Aorta (tissue), 5 donors: ENCODE measurements at places on chromosomes 5 and 9.

- DNase-seq = no peak
Measured at GRCh38 chr5:43137326-43137725, 16.6 kb downstream of the ZNF131 start.

GRCh38 chr9:98922721-98923435 is 20.8 kb upstream of the COL15A1 start:
- DNase-seq = no peak

GRCh38 chr5:20129501-20129900 is 141.5 kb upstream of the CDH18 start:
- DNase-seq = no peak

DNA sequence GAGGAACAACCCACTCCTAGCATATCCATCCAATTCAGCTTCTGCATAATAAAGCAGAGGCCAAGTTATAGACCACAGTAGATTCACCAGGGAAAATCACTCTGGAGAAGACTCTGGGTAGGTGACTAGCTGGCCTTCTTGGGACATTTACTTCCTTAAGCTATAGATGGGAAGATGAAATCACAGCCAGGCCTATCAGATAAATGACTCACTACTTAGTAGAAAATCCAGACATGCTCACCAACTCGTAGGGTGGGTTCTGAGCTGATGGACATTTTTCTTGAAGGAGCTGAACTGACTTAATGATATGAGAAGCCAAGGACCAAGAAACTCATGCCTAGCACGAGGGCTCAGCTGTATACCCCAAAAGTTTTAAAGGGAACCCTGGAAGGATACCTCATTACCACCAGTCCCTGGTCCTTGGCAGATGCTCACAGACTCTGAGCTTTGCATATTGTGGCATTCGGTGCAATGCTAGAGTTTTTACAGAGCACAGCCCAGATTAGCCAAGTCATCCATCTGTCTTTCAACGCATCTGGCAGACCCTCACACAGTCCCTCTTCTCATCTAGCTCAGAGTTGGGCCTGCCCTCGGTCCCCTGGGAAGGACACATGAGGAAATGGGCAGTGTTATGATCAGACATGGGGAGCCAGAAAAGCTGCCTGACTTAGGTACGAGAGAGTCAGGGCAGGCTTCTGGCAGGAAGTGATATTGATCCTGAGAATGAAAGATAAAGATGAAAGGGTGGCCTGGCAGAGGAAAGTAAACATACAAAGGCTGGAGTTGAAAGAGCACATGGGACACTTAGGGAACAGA is 15.0 kb downstream of the ACSL6 start:
- peak; percentile 13 for DNase-seq

GRCh38 chr9:72422214-72422613 is 57.2 kb upstream of the ZFAND5 start:
- no peak for DNase-seq

DNA sequence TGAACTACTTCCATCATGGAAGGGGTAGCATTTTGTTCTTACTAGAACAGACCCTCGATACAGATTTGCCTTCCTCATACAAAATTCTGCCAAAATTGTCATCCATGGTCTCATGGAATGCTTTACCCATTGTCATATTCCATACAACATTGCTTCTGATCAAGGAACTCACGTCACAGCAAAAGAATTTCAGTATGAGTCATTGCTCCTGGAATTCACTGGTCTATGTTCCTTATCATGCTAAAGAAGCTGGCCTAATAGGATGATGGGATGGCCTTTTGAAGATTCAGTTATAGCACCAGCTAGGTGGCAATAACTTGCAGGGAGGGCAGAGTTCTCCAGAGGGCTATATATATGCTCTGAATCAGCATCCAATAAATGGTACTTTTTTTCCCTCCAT is 18.2 kb upstream of the FNIP1 start:
- no peak for DNase-seq

DNA sequence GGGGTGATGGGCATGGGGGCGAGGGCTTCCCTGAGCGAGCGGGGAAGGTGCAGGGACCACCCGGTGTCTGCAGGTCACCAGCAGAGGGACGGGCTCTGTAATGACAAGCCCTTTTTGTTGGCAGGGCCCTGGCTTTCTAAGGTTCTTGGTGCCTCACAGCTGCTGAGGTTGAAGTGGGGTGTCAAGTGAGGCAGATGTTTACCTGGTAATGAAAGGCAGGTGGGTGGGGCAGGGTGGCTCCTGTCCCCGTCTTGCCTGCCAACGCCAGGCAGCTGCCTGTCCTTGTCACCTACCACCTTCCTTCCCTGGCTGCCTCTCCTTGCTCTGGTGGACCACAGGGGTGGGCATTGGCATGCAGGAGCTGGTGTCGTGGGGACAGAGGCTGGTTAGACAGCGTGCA is 41.0 kb upstream of the SEMA4D start:
- no peak for DNase-seq

DNA sequence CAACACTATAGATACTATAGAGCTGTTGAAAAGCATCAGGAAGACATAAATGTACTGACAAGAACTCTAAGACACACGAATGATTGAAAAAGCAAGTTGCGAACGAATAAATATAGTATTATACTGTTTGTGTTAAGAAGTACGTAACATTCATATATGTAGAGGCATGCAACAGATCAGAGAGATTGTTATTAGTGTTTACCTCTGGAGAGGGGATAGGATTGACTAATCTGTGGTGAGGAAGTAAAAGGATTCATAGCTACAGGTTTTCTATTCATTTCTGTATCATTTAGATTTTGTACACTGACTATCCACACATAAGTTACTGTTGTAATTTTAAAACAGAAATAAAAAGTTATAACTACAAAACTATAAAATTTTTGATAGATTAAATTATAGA is 147.6 kb upstream of the SV2C start:
- DNase-seq = no peak

DNA sequence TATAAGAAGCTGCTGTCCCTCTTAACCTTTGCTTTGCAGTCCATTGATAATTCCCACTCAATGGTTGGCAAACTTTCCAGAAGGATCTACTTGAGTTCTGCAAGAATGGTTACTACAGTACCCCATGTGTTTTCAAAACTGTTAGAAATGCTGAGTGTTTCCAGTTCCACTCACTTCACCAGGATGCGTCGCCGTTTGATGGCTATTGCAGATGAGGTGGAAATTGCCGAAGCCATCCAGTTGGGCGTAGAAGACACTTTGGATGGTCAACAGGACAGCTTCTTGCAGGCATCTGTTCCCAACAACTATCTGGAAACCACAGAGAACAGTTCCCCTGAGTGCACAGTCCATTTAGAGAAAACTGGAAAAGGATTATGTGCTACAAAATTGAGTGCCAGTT is 27.8 kb upstream of the SETD9 start:
- no peak for DNase-seq

DNA sequence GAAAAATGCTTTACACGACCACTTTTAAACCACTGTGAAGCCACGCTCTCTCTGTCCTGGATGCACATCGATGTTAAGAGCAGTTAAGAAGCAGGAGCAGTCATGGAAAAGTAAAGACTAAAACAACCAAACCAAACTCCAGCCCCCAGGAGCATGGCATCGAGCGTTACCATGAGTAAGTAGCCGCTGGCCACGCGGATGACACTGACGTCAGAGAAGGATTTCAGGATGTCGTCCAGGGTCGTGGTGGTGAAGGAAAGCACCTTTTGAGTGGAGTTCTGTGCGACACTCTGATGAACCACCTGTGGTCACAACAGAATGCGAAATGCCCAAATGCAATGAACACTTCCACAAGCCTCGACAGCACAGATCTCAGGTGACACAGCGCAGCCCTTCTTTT is 38.9 kb downstream of the PTCH1 start:
- DNase-seq = no peak

GRCh38 chr5:51650824-51651223 is 267.6 kb downstream of the ISL1 start:
- DNase-seq = no peak

- no peak for DNase-seq
Measured at GRCh38 chr5:137567226-137567625, 68.1 kb upstream of the SPOCK1 start.

DNA sequence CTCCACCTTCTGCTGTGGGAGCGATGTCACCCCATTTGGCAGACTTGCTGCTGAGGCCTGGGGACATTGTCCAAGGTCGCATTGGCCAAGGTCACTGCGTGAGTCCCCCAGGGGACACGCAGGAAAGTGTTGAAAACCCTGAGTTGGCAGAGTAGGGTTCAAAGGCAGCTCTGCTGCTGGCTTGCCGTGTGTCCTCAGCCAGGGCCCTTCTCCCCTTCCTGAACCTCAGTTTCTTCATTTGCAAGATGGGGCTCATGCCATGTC is 14.0 kb downstream of the ASS1 start:
- no peak for DNase-seq

DNA sequence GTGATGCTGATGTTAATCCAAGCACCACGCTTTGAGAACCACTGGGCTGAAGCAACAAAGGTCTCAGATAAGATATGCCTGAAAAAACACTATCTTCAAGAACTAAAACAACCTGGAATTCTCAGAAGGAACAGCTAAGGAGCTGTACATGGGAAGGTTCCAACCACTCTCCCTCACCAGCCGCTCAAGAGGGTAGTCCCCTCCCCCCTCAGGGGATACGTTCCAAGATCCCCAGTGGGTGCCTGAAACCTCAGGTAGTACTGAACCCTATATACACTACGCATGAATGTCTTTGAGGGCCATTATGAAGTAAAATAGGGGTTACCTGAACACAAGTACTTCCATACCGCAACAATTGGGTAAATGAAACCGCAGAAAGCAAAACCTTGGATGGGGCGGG is 1.9 kb downstream of the BOD1 start:
- no peak for DNase-seq

DNA sequence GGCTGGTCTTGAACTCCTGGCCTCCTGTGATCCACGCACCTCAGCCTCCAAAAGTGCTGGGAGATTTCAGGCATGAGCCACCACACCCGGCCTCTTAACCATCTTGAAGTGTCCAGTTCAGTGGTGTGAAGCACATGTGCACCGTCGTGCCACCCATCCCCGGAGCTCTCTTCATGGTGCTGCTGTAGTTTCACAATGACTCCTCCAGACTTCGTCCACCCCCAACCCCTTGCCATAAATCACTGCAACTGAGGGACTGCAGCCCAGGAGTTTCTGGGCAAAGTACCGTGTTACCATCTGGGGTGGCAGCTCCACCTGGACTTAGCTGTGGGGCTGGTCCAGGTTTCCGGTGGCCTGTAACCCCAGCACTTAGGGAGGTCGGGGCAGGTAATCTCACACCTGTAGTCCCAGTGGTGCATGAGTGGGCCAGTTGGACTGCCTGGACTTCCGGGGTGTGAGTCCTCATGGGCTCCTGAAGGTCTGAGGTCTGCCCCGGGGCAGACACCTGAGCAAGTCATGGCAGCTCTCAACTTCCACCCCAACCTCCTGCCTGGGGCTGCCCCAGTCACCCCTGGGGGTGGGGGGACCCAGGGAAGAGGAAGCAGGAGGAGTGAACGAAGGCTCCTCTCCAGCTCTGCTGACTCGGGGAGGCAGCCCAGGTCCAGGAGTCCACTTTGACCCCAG is 6.6 kb upstream of the N4BP3 start:
- DNase-seq = no peak

GRCh38 chr5:78649211-78649695 is 681 bp upstream of the LHFPL2 start:
- no peak for DNase-seq
